Dermis blood vessel endothelial cell (primary cell): ENCODE measurements at places on chromosomes 12 and 14. TPM values are rescaled to one million over a fixed set of nuclear protein-coding genes. Genes with fewer than 3 reads are reported as not detected.

The RAPGEF3 gene
- 52.0 and 106 TPM in 2 replicates for total RNA-seq

The GUCY2C gene
- not detected in 2 replicates for total RNA-seq

The KERA gene
- total RNA-seq, result not detected in 2 replicates

The KLHL33 gene
- total RNA-seq, result 0.09 and 0.17 TPM in 2 replicates

The TAMALIN gene
- total RNA-seq, result 35.0 and 49.2 TPM in 2 replicates

The NDRG2 gene
- total RNA-seq, result 3.3 and 3.6 TPM in 2 replicates

The RPL36AL gene
- total RNA-seq, result 210 and 341 TPM in 2 replicates

The TPH2 gene
- total RNA-seq, result not detected in 2 replicates

The TMPRSS12 gene
- total RNA-seq, result not detected in 2 replicates

The GLI1 gene
- total RNA-seq, result 0.17 and 0.47 TPM in 2 replicates

The C1R gene
- 2.0 TPM in 2 replicates for total RNA-seq

The TEX22 gene
- 0.05 and 0.17 TPM in 2 replicates for total RNA-seq

The KCNA5 gene
- not detected in 2 replicates for total RNA-seq

The HHIPL1 gene
- 1.7 and 4.1 TPM in 2 replicates for total RNA-seq

The PIK3C2G gene
- total RNA-seq, result 1.0 and 3.0 TPM in 2 replicates

The RFX4 gene
- total RNA-seq, result not detected in 2 replicates

The PSMD9 gene
- 48.5 and 131 TPM in 2 replicates for total RNA-seq

The ATN1 gene
- 12.1 and 18.7 TPM in 2 replicates for total RNA-seq

The CLEC9A gene
- not detected in 2 replicates for total RNA-seq

The MANSC4 gene
- not detected in 2 replicates for total RNA-seq

The PLEKHG7 gene
- total RNA-seq, result not detected in 2 replicates

The G2E3 gene
- 18.9 and 39.7 TPM in 2 replicates for total RNA-seq

The AMN gene
- total RNA-seq, result 0.19 TPM in 1 of 2 replicates, not detected in the other

The TMEM233 gene
- 0.23 and 0.34 TPM in 2 replicates for total RNA-seq

The CIDEB gene
- 4.6 and 7.5 TPM in 2 replicates for total RNA-seq

The NDUFA12 gene
- 125 and 164 TPM in 2 replicates for total RNA-seq

The KLHL28 gene
- 8.9 and 13.3 TPM in 2 replicates for total RNA-seq

The TRHDE gene
- 0.05 and 0.51 TPM in 2 replicates for total RNA-seq

The SYCP3 gene
- total RNA-seq, result 0.05 TPM in 1 of 2 replicates, not detected in the other

The EGLN3 gene
- 1.4 and 2.1 TPM in 2 replicates for total RNA-seq

The PZP gene
- total RNA-seq, result 0.70 and 2.4 TPM in 2 replicates

The CCDC197 gene
- total RNA-seq, result not detected in 2 replicates

The DAO gene
- total RNA-seq, result under 0.01 TPM in 1 of 2 replicates, not detected in the other

The EIF2B2 gene
- total RNA-seq, result 85.6 and 134 TPM in 2 replicates

The NUP107 gene
- 56.5 and 75.8 TPM in 2 replicates for total RNA-seq

The STAC3 gene
- 0.65 TPM in 1 of 2 replicates, not detected in the other for total RNA-seq

The NOP9 gene
- total RNA-seq, result 30.1 and 33.5 TPM in 2 replicates

The CRACR2A gene
- 8.8 and 22.1 TPM in 2 replicates for total RNA-seq

The CD163L1 gene
- total RNA-seq, result 5.4 and 7.1 TPM in 2 replicates

The TBC1D30 gene
- total RNA-seq, result 19.6 and 19.9 TPM in 2 replicates

The NKX2-8 gene
- not detected in 2 replicates for total RNA-seq

The FKBP3 gene
- 32.3 and 36.2 TPM in 2 replicates for total RNA-seq

The IFNG-AS1 gene
- total RNA-seq, result not detected in 2 replicates
